ENCODE measurements at places on chromosomes 4 and X.
A peak's percentile ranks its signal among the peaks of the same experiment; 100 is the strongest.

DNA sequence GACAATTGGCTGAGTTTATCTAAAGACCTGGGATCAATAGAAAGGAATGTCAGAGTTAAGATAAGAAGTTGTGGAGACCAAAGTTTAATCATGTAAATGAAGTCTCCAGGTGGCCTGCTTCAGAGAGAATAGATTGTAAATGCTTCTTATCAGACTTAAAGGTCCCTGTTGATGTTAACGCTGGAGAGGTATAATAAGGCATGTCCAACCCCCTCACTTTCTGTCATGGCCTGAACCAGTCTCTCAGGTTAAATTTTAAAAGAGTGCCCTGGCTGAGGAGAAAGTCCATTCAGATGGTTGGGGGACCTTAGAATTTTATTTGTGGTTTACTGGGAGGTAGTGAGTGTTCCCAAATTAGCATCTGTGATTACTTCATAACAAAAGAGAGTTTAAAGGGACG, 86.7 kb downstream of the AKAP4 start:
- no peak for DNase-seq

DNA sequence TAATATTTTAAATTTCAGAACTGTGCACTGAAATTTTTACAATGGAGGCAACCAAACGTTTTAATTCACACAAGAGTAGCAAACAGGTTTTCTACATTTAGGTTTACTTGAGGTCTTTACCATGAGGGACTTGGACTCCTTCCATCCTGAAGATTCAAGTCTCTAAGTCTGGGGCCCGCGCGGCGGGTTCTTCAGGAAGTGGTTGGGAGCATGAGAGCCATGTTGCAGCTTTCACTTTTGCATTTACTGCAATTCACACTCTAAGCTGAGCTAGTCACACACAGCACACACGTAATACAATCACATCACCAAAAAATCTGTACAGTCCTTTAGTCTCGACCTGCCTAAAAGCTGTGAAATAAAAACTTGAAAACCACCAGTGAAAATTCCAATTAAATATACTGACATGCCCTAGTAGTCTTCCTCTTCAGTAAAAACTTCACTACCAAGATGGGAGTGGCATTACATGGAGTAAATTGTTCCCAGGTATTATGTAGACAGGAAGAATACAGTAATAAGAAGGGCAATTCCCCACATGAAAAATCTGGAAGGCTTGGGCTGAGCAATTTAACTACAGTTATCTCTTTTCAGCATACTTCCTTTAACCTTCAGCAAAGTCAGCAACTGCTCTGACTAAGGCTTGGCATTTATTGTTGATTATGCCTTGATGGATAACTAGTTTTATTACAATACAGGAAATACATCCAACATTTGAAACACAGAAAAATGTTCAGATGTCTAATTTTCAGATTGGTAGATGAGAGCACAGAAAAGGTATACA, 571.1 kb upstream of the DIPK2B start:
- peak; percentile 59 for DNase-seq

DNA sequence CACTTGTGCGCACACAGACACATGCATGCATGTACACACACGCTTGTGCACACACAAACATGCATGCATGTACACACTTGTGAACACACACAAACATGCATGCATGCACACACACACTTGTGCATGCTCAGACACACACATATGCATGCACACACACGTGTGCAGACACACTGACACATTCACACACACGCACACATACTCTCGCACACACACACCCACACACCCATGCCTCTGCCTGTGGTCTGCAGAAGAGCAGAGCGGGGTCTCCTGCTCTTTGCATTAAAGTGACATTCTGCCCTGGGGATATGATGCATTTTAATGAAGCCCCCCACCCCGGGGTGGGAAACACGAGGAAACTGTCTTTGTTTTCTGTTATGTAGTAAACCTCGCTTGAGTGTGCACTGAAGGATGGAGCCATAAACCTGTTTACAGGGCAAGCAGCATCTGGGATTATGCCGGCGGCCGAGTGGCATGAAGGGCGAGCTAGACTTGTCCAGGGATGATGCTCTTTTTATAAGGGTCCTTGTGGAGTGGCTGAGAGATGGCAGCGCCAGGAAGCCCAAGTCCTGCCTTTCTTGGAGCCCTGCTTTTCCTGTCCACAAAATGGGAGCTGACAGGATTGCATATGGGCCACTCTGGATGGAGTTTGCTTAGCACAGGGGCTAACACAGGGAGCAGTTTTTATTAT, 17.8 kb downstream of the PSAPL1 start:
- no peak for DNase-seq

- no peak for DNase-seq
Observed at GRCh38 chr4:138259271-138259670, 17.1 kb upstream of the SLC7A11 start.

GRCh38 chr4:86950831-86951525, 16.2 kb downstream of the AFF1 start:
- no peak for DNase-seq

DNA sequence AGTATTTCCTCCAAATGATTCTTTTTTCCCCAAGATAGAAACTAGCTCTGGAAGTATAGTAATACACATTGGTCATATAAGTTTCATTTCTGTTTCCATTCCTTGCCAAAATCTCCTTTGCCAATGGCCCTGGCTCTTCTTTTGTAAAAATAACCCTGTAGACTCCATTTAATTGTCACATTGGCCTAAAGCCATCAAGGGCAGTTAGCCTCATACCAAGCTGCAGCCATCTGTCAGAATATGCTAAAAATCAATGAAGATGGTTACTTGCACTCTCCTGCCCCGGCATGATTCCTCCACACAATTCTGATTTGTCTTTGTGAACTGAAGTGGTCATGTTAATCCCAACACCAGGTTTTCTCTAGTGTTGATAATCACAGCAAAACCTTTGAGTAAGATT, 380.5 kb downstream of the SH2D1A start:
- DNase-seq = no peak

DNA sequence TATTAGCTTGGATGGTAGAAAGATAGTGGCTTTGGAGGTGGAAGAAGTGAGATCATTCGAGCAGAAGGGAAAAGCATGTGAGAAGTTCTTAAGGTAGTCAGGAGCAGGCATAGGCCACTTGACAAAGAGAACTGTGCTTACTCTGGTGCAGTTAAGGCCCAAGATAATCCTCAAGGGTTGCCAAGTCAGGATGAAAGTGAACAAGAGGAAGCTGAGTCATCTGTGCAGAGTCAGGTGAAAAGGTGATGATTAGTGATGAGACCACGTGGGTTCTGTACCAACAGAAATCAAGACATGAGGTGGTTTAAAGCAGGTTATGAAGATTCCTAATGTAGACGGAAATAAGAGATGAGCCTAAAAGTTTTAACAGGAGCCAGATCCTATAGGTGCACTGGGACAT, 369.8 kb downstream of the DTHD1 start:
- no peak for DNase-seq

- DNase-seq = peak; percentile 63
Observed at GRCh38 chrX:40644821-40645358, 2.5 kb downstream of the CXorf38 start.

All from CD4-positive, alpha-beta T cell treated with Interferon alpha-2 for 1 hour (primary cell).